Esophagus squamous epithelium (tissue), 5 donors: ENCODE measurements at places on chromosomes 16 and 17.

- DNase-seq, result no peak
These were observed 2270.8 kb downstream of the TP53TG3F start for GRCh38 chr16:35730251-35730650.

GRCh38 chr17:51475730-51476129 lies 215.4 kb downstream of the UTP18 start:
- no peak for DNase-seq

GRCh38 chr17:78787444-78787843 lies 5.4 kb upstream of the CYTH1 start:
- no peak for DNase-seq

DNA sequence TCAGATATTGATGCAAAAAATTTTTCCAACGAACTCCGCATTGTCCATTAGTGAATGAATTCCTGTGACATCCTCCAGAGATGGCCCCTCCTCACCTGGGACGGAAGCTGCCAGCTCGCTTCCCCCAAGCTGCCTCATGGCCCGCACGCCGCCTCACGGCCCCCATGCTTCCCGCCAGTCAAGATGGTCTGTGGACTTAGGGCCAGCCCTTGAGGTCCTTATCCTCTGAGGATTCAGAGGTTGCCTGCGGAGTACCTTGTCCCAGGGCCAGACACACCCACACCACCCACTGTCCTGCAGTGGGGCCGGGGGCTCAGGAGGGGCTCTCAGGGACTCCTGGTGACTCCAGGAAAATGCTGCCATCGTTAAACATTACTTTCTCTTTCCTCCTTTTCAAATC lies 73.6 kb downstream of the SEC14L1 start:
- DNase-seq, result no peak

GRCh38 chr16:592518-593306 lies 2.8 kb downstream of the RAB40C start:
- no peak for DNase-seq

- DNase-seq, result no peak
These were observed 80.3 kb downstream of the ARHGAP23 start for GRCh38 chr17:38508570-38508950.

- no peak for DNase-seq
These were observed 5.1 kb downstream of the ABCC12 start for GRCh38 chr16:48150707-48151106.
